ENCODE measurements at places on chromosomes 13 and 19. TPM values are rescaled to one million over a fixed set of nuclear protein-coding genes. Genes with fewer than 3 reads are reported as not detected.

DNA sequence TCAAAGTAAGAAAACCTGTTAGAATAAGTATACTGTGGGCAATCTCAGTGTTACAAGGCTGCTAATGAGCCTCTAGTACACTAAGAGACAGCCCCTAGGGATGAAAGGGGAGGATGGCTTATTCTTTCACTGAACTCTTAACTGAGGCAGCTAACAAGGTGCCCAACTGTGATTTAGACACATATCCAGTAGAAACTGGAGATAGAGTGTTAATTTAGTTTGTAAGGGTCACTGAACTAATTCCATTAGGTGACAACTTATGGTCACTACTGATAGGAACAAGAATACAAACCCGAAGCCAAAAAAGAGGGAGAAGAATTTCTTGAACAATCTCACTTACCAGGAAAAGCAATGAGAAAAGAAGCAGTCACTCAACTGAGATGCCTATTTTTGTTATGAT, 1010.6 kb downstream of the PCDH9 start:
- DNase-seq: no peak

SMIM24 gene
- total RNA-seq: 45.8 TPM

DNA sequence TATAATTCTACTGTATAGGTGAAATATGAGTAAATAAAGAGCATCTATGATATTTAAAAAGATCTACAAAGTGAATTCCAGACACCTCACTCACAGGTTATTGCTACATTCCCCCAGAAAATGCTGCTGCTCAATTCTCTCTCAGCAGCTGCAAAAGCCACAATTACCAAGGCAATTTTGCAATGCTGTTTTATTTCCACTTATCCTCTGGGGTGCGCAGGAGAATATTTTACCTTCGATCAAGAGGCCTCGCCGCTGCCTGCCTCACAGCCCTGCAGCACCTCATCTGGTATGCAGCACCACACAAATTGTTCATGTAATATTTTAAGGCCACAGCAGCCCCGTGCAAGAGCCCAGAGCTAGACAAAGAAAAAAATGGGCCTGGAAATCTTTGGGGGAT, 333.2 kb downstream of the DNAJC15 start:
- DNase-seq: no peak

SHISA2 gene
- 0.31 TPM for total RNA-seq

COG3 gene
- total RNA-seq: 47.7 TPM

- DNase-seq: peak; percentile 51
Measured at GRCh38 chr13:46759846-46760245, 37.1 kb downstream of the ESD start.

DNA sequence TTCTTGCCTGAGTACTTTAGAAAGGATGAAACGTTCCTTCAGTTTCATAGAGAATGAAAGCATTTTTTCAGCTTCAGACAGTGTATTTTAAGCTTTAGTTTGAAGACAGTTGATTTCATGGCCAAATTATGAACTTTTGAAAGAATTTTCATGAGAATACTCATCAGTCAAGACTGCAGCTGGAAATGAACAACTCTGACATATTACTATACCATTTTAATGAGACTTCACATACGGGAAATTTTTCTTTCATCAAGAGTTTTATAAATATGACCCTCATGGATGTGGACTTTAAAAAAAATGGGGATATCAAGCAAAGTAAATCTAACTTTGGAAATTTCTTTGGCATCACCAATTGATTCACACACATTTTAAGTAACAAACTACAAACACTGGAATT, 6.4 kb downstream of the LATS2 start:
- DNase-seq: no peak

GRCh38 chr19:5974721-5975387, 3.1 kb downstream of the RANBP3 start:
- no peak for DNase-seq

DNA sequence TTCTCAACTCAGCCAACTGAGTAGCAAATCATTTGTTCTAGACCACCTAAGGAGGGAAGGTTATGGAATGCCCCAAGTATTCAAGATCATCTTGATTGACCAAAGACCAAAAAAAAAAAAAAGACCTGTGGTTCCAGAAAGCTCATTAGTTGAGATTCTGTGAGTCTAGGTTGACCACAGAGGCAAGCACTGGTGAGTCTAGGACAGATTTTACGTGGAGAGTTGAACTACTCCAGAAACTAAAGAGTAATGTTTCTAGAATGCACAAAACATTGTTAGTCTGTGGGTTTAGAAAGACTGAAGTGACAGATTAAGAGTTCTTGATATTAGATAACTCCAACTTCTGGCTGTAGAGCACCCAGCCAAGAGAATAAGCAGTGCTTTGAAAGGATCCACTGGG, 4.0 kb upstream of the CYTH2 start:
- no peak for DNase-seq

GRCh38 chr19:48925240-48925843, 8.2 kb upstream of the DHDH start:
- DNase-seq: no peak

ZNF729 gene
- total RNA-seq: not detected

DNA sequence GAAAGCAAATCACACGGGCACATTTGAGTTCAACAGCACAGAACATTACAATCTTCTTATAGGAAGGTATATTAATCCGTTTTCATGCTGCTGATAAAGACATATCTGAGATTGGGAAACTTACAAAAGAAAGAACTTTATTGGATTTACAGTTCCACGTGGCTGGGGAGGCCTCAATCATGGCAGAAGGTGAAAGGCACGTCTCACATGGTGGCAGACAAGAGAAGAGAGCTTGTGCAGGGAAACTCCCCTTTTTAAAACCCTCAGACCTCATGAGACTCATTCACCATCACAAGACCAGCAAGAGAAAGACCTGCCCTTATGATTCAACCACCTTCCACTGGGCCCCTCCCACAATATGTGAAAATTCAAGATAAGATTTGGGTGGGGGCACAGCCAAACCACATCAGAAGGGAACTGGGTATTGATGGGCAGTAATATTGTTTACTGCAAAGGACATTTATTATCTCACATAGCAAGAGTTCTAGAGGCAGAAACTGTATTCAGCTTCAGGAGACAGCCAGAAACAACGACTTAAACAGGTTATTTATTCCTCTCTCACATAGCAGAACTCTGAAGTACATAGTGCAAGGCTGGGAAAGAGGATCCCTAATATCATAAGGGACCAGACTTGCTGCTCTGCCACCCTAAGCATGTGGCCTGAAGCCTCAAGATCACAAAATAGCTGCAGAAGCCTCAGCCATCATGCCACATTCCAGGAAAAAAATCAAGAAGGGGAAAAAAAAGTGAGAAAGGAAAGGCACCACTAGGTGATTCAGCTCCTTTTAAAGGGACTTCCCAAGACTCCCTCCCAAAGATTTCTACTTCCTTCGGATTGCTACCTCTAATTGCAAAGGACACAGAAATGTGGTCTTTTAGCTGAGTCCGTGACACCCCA, 23.1 kb downstream of the FXYD5 start:
- DNase-seq: no peak

- no peak for DNase-seq
Measured at GRCh38 chr19:16883522-16883921, 5.3 kb upstream of the F2RL3 start.

DNA sequence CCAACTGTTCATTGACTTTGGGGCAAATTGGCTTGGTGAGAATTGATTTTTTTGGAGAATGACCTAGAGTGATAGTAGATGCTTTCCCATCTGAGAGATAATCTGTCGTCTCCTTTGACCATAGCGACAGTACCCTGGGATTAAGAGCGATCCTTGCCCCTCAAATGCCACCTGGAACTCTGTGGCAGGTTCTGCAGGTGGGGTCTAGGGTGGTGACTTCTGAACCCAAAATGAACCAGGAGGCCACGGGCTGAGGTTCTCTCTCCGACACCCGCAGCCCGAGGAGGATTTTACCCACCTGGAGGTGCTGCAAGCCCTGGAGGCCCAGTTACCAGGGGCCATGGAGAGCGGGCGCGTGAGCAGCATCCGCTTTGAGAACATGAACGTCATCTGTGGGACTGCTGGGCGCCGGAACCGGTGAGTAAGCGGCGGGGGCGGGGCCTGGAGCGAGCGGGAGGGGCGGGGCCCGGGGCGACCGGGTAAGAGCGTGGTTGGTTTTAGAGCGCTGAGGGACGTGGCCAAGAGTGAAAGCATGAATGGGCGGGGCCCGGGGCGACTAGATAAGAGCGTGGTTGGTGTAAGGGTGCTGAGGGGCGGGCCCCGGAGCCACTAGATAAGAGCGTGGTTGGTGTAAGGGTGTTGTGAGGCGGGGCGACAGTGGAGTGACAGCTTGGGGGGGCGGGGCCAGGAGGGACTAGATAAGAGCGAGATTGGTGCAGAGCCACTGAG, 8.6 kb downstream of the C19orf81 start:
- peak; percentile 76 for DNase-seq

DNA sequence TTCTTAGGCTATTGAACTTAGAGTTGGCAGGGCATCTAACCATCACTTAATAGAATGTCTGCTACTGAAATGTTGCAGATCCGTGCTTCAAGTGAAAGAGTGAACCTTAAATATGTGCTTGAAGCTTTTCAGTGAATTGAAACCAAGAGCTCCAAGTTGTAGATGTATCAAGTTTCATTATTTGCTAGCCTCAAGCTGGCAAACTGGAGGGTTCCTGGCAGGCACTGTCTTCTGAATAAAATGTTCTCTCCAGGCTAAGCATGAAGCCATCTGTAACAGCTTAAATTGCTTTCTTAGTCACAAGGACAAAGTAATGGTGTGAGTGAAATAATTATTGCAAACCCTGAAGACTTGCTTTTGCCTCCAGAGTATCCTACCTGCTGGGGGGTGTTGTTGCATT, 415.0 kb upstream of the SPRY2 start:
- no peak for DNase-seq

GRCh38 chr13:83798731-83799130, 83.5 kb downstream of the SLITRK1 start:
- DNase-seq: no peak

SIX5 gene
- 12.6 TPM for total RNA-seq

- DNase-seq: no peak
Measured at GRCh38 chr19:7109678-7110289, 40.3 kb downstream of the ZNF557 start.

KCNN1 gene
- total RNA-seq: 0.14 TPM

DNA sequence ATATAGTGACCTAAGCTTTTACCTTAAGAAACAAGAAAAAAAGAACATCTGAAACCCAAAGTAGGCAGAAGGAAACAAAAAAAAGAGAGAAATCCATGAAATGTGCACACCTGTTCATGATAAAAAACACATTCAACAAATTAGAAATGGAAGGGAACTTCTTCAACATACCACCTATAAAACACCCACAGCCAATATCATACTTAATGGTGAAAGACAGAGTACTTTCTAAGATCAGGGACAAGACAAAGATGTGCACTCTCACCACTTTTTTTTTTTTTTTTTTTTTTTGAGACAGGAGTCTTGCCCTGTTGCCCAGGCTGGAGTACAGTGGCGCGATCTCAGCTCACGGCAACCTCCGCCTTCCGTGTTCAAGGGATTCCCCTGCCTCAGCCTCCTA, 29.2 kb downstream of the ZNF45 start:
- DNase-seq: no peak

WDR88 gene
- not detected for total RNA-seq

FPR2 gene
- 0.21 TPM for total RNA-seq

DNA sequence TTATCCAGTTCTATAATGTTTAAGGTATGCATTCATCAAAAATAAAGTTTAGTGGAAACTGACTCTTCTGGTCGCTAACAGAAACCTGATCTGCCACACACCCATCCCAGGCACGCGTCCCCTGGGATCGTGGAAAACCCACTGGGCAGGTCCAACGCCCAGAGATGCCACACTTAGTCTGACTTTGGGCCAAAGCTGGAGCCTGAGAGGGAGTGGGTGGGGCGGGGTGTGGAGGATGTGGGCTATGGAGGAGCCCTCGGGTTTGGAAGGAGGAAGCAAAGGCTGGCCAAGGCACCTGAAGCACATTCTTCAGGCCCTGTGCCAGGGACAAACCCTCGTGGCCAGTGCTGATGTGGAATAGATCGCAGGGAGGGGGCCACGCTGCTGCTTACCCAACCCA, 2.5 kb downstream of the IGFL1 start:
- DNase-seq: no peak

DNA sequence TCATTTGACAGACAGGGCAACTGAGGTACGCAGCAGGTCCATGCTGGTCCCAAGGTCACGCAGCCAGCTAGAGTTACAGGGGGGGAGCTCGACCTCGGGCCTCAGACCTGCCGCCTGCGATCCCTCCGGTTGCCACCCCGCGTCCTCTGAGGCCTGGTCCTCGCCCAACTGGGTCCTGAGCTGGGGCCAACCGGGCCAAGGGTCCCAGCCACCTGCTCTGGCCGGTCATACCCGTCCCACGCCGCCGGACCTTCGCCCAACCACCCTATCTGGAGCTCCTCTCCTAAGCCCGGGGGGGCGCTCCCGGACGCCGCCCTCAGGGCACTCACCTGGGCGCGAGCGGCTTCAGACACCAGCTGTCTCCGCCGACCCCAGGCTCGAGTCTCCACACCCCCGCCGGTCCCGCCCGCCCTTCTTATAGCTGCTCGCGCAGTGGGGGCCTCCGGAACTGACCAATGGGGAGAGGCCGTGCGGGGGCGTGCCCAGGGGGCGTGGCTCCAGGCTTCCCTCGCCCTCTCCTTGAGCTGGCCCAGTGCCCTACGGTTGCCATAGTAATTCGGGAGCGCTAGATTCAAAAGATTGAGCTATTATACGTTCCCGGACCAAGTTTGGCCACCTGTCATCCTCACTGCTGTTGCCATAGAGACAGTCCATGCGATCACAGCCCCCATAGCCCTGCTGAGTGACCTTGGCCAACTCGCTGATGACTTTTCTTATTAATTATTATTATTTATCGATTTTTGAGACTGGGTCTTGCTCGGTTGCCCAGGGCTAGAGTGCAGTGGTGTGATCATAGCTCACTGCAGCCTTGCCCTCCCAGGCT, at the start of gene PLIN5:
TSS of gene PLIN5 (minus strand) at position 389 of the 823 bp plus-strand sequence. CDS start 1,150 bp downstream, outside the sequence.
- DNase-seq: peak; percentile 79

MEIOSIN gene
- total RNA-seq: not detected

KRTDAP gene
- not detected for total RNA-seq

ZNF429 gene
- total RNA-seq: 11.4 TPM

ANKLE1 gene
- total RNA-seq: 0.22 TPM

DNA sequence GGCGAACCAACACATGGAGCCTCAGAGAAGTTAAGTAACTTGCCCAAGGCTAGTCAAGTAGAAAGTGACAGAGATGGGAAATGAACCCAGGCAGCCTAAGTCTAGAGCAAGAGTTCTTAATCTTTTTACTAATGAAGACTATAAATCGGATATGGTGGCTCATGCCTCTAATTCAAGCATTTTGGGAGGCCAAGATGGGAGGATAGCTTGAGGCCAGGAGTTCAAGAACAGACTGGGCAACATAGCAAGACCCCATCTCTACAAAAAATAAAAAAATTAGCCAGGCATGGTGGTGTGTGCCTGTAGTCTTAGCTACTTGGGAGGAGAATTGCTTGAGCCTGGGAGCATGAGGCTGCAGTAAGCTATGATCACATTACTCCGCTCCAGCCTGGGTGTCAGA, 10.7 kb downstream of the GPR12 start:
- no peak for DNase-seq
